DND-41 (cell line): ENCODE measurements at places on chromosomes 7 and 10.
A peak's percentile ranks its signal among the peaks of the same experiment; 100 is the strongest.

DNA sequence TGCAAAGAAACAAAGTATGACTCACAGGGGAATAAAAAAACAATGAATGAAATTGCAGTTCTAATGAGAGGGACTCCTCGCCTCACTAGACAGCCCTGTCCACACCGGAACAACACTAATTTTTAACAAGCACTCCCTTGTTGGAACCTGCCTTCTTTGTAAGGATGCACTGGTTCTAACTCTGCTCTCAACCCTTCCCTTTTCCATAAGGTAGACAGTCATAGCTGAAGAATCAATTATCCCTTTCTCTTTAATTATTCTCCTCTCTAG lies 65.1 kb downstream of the TSPAN12 start:
- no peaks in the 10 kb centered on the region for H3K4me1 ChIP-seq
- H3K4me3 ChIP-seq = no peak overlapping the region
- H3K36me3 ChIP-seq = no peaks in the 10 kb centered on the region
- H3K27ac ChIP-seq = no peak overlapping the region
- peaks cover 3% of the 10 kb centered on the region for H3K27me3 ChIP-seq

DNA sequence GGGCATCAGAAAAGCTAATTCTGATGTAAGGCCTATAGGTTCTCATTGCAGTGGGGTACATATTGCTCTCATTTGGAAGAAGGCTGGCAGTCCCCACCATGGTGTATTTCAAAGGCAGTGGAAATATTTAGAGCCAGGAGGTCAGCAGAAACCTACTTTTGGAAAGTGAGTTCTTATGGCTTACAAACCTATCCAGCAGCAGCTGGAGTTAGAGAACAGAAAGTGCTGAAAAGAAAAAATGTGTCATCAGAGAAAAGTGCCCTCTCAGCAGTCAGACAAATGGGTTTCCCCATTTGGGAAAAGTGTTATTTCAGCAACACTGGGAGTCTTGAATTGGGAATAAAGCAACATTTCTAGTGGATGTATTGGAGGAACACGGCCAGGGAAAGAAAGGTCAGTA lies 105.7 kb upstream of the IGFBP3 start:
- no peak overlapping the region for H3K27ac ChIP-seq
- H3K4me3 ChIP-seq = no peak overlapping the region
- H3K27me3 ChIP-seq = no peaks in the 10 kb centered on the region
- DNase-seq = no peak
- H3K4me1 ChIP-seq = no peaks in the 10 kb centered on the region
- no peaks in the 10 kb centered on the region for H3K36me3 ChIP-seq

DNA sequence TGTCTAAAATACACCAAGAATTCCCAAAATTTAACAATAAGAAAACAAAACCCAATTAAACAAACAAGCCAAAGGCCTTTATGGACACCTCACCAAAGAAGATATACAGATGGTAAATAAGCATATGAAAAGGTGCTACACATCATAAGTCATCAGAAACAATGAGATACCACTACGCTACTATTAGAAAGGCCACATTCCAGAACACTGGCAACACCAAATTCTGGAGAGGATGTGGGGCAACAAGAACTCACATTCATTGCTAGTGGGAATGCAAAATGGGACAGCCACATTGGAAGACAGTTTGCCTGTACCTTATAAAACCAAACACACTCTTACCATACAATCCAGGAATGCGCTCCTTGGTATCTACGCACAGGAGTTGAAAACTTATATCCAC lies 291.4 kb downstream of the TNS3 start:
- no peak overlapping the region for H3K4me3 ChIP-seq
- no peak overlapping the region for H3K27ac ChIP-seq
- no peaks in the 10 kb centered on the region for H3K4me1 ChIP-seq
- DNase-seq = no peak

DNA sequence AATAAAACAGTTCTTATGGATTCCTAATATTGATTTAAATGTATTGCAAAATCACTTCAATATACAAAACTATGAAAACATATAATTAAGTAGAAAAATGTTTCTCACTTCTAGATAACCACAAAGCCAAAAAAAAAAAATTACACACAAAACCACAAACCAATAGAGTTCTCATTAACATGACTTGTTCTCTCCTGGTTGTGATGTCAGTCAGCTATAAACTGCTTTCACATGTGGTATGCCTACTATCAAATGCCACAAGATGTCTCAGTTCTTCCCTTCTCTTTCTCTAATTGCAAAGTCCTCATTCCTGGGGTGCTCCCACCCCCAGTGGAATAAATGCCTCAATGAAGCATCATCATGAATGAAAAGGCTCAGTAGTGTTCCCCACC lies 16.6 kb downstream of the GNAI1 start:
- peaks cover 11% of the 10 kb centered on the region; the same call in 1 of the 2 replicates for H3K4me1 ChIP-seq
- H3K36me3 ChIP-seq = no peaks in the 10 kb centered on the region
- no peak overlapping the region for H3K27ac ChIP-seq
- no peak overlapping the region for H3K4me3 ChIP-seq
- H3K27me3 ChIP-seq = no peaks in the 10 kb centered on the region

- no peak overlapping the region for H3K4me3 ChIP-seq
- DNase-seq = no peak
- H3K27ac ChIP-seq = no peak overlapping the region
- peaks cover 12% of the 10 kb centered on the region for H3K4me1 ChIP-seq
Measured at GRCh38 chr7:76326646-76327233, 24.3 kb downstream of the HSPB1 start.

DNA sequence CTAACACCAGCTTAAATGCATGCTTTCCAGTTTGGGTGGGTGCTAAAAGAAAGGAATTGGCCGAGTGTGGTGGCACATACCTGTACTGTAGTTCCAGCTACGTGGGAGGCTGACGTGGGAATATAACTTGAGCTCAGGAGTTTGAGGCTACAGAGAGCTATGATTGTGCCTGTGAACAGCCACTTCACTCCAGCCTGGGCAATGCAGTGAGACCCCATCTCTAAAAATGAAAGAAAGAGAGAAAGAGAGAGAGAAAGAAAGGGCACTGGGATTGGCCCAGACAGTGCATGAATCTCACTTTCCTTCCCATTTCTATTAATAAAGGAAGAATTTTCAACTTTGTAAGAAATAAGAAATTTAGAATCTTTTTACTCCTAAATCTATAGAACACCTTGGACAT lies 265.4 kb downstream of the CREB5 start:
- DNase-seq = no peak
- H3K4me1 ChIP-seq = no peaks in the 10 kb centered on the region
- no peaks in the 10 kb centered on the region for H3K36me3 ChIP-seq
- H3K27ac ChIP-seq = no peak overlapping the region
- no peaks in the 10 kb centered on the region for H3K27me3 ChIP-seq

- no peak overlapping the region for H3K4me3 ChIP-seq
- DNase-seq = peak; percentile 31
Measured at GRCh38 chr10:132023092-132023811, 41.5 kb upstream of the BNIP3 start.

DNA sequence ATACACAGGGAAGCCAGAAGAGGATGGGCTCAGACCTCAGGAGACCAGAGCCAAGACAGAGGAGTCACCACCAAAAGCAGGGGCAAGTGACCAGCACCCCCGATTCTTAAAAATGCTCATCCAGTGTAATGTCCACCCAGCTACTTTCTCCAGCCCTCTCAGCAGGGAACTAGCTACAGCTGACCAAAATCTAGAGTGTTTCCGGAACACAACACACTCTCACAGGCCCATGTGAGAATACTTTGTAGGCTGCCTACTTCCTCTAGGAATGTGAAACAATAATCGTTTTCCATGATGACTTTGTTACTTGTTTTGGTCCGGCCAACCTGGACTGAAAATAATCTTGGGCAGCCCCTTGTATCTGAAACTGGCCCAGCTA lies 14.5 kb downstream of the PSAP start:
- no peaks in the 10 kb centered on the region for H3K27me3 ChIP-seq
- peaks cover 64% of the 10 kb centered on the region for H3K36me3 ChIP-seq
- peak overlapping the region; percentile 64 for H3K27ac ChIP-seq
- peaks cover 40% of the 10 kb centered on the region for H3K4me1 ChIP-seq
- H3K4me3 ChIP-seq = no peak overlapping the region
- DNase-seq = no peak

GRCh38 chr10:8829592-8829991 lies 775.1 kb downstream of the GATA3 start:
- no peak overlapping the region for H3K4me3 ChIP-seq
- H3K27me3 ChIP-seq = no peaks in the 10 kb centered on the region
- no peak overlapping the region for H3K27ac ChIP-seq
- no peaks in the 10 kb centered on the region for H3K36me3 ChIP-seq

GRCh38 chr7:39433550-39433949 lies 132.7 kb upstream of the YAE1 start:
- no peaks in the 10 kb centered on the region for H3K36me3 ChIP-seq
- H3K4me1 ChIP-seq = no peaks in the 10 kb centered on the region
- no peaks in the 10 kb centered on the region for H3K27me3 ChIP-seq
- H3K4me3 ChIP-seq = no peak overlapping the region
- H3K27ac ChIP-seq = no peak overlapping the region

DNA sequence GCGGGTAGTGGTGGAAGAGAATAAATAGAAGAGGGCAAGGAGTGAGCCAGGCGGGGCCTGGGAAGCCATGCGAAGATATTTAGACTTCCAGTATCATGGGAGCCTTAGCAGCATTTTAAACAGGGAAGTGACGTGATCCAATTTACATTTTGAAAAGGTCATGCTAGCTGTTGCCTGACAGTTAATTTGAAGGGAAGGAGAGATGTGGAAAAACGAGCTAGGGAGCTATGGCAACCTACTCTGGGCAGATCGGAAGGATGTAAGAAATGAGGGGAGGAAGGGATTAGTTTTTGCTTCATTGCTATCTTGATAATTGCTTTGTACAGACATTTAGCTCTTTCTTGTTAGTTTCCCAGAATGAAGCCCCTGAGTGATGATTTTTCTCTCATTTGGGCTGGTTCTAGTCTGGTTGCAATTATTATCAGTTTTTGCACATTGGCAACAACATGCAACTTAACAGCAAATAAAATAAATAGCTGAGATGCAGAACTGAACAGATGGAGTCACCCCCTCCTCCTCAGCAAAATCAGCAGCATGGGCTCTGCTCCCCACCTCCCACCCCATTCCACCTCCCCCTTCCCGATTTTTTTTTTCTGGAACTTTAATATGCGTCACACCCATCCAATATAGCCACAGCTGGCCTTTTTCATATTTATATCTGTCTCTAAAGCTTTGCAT lies 13.0 kb upstream of the CALU start:
- no peaks in the 10 kb centered on the region for H3K4me1 ChIP-seq
- H3K27ac ChIP-seq = no peak overlapping the region
- H3K4me3 ChIP-seq = no peak overlapping the region
- DNase-seq = no peak
- H3K36me3 ChIP-seq = no peaks in the 10 kb centered on the region

- H3K4me3 ChIP-seq = no peak overlapping the region
- no peak overlapping the region for H3K27ac ChIP-seq
- H3K4me1 ChIP-seq = peaks cover 13% of the 10 kb centered on the region
- H3K27me3 ChIP-seq = no peaks in the 10 kb centered on the region
Measured at GRCh38 chr7:5690931-5691473, 90.5 kb downstream of the RNF216 start.
